GM19239 (cell line): ENCODE measurements at places on chromosomes 12 and 14.

DNA sequence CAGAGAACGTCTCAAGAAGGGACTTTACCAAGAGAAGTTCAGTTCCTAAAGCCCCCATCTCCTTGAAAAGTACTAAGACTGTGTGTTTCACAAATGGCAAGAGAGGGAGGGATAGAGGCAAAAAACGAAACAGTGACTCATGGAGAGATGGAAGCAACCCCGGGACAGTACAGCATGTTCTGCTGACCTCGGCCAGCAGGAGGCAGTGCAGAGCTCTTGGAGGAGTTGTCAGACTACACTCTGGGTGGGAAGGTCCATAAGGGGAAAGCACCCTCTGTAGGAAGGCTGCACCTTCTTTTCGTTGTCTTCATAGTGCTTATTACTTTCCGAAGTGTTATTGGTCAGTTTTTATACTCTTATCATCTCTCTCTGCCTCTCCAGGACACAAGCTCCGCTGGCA, 525.2 kb upstream of the CCDC196 start:
- no peak for DNase-seq

DNA sequence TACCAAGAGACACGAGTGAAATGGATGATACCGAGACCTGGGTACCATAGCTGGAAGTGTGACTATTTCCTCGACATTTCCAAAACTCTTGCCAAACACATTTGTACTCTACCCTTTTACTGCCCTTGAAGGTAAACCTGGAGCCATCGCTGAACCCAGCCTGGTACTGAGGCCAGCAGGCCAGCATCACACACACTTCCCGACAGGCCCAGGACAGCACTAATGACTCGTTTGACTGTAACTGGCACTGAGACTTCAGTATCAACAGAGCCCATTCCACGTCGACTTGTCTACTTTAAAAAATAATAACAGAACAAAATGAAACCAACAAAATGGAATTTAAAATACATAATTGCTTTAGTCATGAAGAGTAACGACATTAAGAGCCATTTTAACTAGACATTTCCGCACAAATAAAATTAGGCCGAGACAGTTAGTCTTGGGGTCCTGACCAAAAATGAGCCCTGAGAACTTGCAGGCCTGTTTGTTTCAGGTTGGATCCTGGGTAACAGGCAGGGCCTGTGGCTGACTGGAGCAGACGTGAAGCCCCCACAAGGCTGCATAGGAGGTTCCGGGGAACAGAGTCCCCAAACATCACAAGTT, 94.3 kb downstream of the RIMBP2 start:
- no peak for DNase-seq

- DNase-seq, result no peak
Measured at GRCh38 chr12:104686196-104686595, 229.4 kb downstream of the CHST11 start.

DNA sequence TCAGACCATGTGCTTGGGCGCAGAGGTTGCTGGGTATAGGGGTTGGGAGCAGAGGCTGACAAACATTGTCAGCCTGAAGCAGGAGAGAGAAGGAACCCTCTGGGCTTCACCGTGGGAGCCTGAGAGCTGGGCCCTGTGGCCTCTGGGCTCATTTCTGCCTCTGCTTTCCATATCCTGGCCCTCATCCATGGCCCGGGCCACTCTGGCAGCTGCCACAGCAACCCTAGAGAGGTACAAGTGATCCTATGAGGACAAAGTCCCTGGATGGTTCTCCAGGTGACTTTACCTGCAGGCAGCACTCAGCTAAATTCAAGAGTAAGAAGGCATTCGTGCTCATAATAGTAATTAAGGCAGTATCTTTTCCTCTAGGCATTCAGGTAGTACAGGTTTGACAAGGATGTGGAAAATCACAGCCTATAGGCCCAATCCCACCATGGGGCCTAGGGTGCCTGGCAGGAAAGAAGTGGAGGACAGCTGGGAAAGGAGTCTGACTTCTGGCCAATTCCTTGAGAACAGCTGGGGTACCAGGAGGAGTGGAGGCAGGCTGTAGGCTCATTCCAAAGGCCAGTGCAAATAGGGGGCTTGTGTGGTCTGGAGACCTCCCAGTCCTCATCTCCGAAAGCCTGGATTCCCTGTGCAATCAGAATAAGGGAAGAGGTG, 3.6 kb upstream of the TTC7B start:
- no peak for DNase-seq

GRCh38 chr14:95525999-95526398, 8.9 kb upstream of the GLRX5 start:
- DNase-seq, result no peak

DNA sequence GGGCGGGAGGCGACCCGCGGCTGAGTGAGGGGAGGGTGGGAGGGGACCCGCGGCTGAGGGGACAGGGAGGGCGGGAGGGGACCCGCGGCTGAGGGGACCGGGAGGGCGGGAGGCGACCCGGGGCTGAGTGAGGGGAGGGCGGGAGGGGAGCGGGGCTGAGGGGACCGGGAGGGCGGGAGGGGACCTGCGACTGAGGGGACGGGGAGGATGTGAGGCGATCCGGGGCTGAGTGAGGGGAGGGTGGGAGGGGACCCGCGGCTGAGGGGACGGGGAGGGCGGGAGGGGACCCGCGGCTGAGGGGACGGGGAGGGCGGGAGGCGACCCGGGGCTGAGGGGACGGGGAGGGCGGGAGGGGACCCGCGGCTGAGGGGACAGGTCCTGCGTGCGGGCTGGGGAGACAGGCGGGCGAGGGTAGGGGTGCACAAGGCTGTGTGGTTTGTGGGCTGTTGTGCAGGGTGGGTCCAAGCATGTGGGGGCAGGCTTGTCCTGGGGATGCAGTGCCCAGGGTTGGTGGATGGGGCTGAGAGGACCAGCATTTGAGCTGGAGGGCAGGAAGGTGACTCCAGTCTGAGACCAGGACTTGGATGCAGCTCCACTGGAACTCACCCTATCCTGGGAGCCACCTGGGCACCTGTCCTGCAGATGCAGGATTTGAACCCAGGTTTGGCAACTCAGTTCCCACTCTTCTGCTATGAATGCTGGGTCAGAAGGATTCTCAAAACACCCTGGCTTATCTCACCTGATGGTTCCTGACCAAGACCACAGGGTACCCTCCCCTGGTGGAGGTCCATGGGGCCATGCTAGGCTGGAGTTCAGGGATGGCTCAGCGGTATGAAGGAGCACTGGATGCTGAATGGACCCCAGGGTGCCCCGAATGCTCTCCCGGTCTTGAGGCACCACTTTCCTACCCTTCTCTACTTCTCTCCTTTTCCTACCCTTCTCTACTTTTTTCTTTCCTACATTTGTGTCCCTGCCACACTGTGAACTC, 9.4 kb downstream of the PLD4 start:
- DNase-seq, result no peak

GRCh38 chr12:132084621-132085290, 59.4 kb downstream of the DDX51 start:
- DNase-seq, result peak; percentile 60

- no peak for DNase-seq
Measured at GRCh38 chr12:95820096-95820703, 29.6 kb upstream of the NTN4 start.

DNA sequence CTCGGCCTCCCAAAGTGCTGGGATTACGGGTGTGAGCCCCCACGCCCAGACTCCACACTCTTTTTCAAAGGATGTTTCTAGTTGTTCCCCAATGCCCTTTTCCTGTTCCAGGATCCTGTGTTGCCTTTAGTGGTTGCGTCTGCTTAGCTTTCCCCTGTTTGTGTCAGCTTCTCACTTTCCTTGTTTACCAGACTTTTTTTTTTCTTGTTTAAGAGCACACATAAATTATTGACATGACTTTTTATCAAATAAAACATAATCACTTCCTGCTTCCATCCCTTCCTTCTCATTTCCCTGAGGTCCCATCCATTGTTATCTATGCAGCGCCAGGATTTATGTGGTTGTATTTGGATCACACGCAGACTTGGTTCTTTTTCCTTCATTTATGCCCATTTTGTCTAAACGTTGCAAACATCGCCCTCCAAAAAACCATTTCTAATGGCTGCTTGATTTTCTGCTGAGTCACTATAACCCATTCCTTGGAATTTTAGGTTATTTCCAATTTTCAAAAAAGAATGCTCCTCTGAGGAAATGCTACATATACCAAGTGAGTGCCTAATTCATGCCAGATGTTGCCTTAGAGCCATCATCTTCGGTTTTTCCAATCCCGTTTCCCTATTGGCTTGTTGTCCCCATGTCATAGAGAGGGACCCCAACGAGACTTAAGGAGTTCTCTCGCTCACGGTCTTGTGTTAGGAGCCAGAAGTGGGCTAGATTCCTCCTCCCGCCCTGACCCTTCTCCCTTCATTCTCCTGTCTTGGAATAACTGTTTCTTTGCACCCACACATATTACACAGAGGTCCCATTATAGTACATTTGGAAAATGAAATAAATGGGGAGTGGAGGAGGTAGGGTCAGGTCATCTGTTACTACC, 13.5 kb upstream of the CYP46A1 start:
- no peak for DNase-seq

GRCh38 chr14:29868000-29868399, 59.6 kb downstream of the PRKD1 start:
- DNase-seq, result no peak

DNA sequence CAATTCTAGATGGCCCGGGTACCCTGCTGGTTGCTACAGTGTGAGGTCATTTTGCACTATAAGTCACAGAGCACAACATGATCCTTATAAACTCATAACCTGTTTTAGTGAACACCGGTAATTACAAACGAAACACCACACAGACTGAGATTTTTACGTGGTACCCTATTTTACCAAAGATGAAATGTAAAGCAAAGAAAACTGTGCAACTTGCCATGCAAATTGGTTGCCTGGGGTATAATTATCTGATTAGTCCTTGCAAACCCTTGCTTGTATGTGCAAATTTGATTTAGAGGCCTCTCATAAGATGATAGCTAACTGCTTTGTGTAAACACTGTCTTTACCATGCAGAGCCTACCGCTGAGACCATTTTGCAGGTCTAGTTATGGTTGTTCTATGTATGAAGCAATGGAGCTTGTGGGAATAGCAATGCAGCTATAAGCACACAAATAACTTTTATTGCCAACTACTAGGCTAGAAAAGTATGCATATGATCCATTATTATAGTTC, 372.1 kb upstream of the FAR2 start:
- no peak for DNase-seq

GRCh38 chr12:49917788-49918173, 14.1 kb upstream of the FAIM2 start:
- DNase-seq, result no peak

DNA sequence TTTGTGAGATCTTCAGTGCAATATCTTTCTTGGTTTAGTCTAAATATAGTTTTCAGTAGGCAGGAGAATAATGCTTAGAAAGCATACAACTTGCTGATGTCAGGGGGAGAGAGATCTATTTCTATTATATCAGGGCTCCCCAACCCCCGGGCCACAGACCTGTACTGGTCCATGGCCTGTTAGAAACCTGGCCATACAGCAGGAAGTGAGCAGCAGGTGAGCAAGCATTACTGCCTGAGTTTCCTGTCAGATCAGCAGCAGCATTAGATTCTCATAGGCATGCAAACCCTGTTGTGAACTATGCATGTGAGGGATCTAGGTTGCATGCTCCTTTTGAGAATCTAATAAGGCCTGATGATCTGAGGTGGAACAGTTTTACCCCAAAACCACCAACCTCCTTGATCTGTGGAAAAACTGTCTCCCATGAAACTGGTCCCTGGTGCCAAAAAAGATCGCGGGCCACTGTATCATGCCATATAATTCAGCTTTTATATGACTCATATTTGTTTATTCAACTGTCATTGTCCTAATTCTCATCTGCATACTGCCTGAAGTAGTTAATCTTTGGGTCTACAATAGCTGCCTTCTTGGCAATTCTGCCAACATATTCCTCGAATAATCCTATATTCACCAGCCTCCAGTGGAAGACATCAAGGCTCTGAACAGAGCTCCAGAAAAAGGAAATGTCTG, 163.6 kb upstream of the DYRK2 start:
- no peak for DNase-seq

DNA sequence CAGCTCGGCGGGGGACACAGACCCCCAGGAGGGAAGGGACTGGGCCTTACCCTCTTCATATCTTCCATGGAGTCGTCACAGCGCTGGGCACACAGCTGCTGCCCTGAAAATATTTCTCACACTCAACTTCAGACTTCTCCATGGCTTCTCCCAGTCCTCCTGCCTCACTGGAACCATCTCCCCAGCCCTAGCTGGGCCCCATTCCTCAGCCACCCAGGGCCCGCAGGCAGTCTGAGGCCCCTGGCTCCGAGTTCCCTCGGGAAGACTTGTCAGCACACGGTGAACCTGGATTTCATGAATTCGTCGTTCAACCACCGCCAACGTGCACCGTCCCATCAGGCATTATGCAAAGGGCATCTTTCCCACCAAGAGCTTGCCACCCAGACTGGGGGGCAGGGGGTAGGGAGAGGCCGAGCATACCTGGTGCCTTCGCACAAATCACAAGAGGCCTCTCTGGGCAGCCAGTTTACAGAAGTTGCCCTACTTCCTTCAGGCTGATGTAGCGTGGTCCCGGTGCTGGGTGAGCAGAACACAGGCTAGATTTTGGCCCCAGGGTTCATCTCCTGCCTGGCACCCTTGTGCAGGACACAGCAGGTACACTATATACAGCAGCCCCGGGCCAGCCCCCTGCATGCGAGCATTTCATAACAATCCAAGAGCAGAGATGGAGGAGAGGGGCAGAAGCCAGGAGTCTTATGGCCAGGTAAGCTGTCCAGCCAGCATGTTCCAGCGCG, 44.2 kb downstream of the LTBP2 start:
- DNase-seq, result no peak

GRCh38 chr14:22105624-22106006, 432.0 kb upstream of the OR4E1 start:
- DNase-seq, result no peak

DNA sequence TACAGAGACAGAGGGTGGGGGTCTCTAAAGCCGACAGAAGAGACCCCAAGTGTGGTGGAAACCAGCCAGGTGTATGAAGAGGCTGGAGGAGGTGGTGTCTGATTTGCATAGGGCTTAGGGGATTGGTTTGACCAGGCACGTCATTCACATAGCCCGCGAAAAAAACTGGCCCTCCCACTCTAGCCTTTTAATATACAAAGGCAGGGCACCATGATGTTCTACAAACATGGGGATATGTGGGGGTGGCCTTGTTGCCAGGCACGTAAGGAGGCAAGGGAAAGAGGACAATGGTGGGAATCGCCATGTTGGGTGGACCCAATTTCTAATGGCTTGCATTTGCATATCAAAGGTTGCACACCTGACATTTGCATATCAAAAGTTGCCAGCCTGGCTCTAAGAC, 13.2 kb downstream of the LALBA start:
- DNase-seq, result no peak

DNA sequence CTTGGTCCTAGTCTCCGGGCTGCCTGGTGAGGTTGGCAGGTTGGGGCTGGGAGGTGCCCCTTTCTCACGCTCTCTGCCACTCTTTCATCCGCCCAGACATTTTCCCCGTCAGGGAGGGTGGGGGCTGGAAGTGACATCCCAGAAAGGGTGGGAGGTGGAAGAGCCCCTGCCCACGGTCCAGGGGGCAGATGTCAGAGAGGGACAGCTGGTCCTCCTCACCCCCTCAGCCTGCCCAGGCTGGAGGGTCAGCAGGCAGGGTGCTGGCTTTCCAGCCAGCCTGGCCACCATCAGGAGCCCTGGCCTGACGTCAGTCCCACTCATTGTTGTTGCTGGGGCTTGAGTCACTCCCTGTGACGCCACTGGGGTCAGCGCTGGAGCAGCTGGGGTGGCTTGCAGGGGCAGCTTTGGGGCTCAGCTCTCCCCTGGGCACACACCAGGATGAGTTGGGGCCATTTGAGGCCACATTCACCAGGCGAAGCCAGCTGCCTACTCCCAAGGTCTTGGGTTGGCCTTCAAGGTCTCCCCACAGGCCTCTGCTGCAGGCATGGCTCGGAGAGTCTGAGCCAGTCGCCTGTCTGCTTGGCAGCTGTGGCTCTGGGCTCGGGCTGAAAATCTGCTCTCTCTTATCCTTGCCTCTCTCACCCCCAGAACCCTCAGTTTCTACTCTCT, 5.7 kb upstream of the ATG101 start:
- no peak for DNase-seq

GRCh38 chr12:7180685-7181084, 8.8 kb upstream of the PEX5 start:
- DNase-seq, result no peak
